ENCODE measurements at places on chromosomes 16 and 17. TPM values are rescaled to one million over a fixed set of nuclear protein-coding genes. Genes with fewer than 3 reads are reported as not detected.

DNA sequence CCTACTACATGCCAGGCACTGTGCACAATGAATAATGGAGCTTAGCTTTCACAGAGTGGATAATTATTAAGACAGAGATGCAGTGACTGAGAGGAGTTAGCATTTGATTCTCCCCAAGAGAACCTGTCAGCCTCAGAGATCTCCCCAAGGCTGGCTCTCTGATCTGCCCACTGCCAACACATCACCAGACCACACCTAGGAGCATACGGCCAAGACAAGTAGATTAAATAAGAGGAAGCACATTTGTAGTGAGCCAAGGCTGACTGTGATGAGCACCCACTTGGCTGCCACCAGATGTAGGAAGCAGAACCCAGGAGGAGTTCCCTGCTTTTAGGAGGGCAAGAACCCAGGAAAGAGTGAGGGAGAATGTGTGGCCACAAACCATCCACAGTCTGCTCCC, 130.1 kb downstream of the SPACA3 start:
- DNase-seq, result no peak

DNA sequence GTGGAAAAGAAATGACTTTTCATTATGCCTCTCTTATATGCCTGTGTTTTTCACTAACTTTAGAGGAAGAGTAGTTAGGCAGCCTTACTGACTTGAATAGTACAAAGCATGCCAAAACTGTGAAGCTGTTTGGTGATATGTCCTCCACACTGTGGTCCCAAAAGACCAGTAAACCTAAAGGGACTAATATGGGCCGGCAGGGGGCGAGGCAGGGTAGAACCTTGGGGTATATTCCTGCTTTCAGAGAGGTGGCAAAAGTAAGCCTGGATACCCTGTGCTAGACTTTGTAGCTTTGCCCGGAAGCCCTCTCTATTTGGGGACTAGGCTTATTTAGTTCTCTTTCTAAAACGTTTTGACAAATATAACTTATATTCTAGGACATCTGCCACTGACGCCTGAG, 36.5 kb upstream of the VWA3A start:
- no peak for DNase-seq

DNA sequence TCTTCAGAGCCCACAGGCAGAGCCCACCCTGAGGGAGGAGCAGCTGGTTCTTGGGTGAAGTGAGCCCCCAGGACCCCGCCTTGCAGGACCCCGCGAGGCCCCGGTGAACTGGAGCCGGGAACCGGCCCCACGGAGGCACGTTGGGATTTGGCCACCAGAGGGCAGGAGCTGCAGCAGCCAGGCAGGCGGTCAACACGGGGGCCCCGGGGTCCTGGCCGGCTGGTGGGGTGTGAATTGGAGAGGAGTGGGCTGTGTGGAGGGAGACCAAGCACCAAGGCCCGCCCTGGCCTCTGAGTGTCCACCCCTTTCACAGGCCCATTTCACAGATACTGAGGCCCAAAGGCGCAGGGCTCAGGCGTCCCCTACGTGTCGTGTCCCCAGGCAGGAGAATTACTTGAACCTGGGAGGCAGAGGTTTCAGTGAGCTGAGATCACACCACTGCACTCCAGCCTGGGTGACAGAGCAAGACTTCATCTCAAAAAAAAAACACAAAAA, 2.2 kb downstream of the DPEP1 start:
- DNase-seq, result no peak

The GPRC5B gene
- total RNA-seq, result 20.0 TPM

DNA sequence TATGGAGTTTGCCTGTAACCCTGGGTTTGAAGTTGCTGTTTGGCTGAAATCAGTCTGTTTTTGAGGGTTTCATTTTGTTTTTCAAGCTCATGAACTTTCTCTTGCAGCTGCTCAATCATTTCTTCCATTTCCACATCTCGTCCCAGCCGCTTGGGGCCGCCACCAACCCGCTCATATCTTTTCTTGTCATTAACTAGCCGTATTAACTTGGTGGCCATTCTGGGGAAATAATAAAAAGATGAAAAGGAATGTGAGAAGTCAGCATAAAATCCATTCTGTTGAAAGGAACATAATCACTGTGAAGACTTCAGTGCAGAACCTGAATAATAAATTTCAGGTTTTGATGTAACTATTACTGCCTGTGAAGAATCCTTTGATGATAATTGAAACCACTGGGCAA, 11.5 kb downstream of the RPGRIP1L start:
- no peak for DNase-seq

All from uterus (tissue), 4 donors.